T-helper 22 cell (primary cell): ENCODE measurements at places on chromosomes 2 and 18.

DNA sequence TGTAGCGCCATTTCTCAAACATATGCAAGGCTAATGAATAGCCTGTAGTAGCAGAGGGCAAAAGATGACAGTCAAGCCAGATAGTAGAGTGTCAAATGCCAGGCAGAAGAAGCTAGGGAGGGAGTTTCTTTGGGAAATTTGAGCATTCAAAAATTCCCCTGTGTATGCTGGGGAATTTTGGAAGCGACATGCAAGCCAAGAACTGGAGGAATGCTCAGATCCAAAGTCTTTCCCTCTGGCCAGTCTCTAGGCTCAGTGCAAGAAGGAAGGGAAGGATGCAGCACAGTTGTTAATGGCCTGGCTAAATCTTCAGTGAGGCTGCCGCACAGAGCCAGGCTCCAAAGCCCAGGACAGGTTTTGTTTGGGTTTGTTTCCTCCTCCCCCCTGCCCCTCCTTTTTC is 59.9 kb downstream of the ATP9B start:
- DNase-seq = no peak

GRCh38 chr2:238254095-238254723 is 14.4 kb upstream of the HES6 start:
- DNase-seq = no peak

DNA sequence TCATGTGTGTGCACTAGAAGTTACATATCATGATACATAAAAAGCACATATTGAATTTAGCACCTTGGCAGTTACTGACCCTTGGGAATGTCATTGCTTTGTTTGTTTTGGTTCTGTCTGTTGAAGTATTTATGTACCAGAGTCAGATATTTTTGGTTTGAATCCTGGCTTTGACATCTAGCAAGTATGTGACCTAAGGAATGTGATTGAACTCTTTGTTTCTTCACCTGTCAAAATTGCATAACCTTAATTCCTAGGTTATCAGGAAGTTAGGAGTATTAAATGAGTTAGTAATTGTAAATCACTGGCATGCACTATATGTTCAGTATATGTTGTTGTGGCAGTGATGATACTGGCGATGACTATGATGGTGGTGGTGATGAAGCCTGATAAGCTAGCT is 1003.5 kb upstream of the NRXN1 start:
- DNase-seq = no peak

GRCh38 chr2:105426626-105427292 is 27.9 kb upstream of the FHL2 start:
- DNase-seq = no peak

GRCh38 chr2:201707753-201708152 is 9.3 kb upstream of the MPP4 start:
- DNase-seq = no peak

DNA sequence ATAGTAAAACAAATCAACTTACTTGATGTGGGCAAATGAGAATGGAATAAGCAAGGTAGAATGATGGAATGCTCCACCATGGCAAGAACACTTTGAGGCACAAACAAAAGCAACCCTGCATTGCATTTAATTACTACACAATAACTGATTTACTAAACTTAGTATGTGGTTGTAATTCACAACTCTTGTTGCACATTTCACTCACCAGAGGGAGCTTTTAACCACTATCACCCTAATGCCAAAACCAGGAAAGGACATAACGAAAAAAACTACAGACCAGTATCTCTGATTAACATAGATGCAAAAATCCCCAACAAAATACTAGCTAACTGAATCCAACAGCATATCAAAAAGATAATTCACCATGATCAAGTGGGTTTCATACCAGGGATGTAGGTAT is 659.8 kb downstream of the CPS1 start:
- no peak for DNase-seq

DNA sequence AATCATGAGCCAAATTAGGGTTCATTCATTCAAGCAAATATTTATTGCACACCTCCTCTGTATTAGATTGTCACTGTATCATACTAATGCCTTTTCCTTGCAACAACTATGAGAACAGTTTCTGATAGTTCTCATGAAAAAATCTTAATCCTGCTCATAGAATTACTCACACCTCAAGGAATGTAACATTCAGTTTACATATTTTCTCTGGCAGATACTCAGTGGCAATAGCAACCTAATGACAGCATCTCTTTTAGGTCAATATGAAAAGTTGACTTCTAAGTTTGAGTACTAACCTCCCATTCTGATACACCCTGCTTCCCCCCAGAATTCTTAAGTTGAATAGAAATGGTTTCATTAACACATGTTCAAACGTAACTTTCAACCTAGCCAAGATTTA is 132.0 kb downstream of the VWC2L start:
- no peak for DNase-seq

- DNase-seq = no peak
These were observed 3.7 kb upstream of the LIMS2 start for GRCh38 chr2:127678991-127679390.

DNA sequence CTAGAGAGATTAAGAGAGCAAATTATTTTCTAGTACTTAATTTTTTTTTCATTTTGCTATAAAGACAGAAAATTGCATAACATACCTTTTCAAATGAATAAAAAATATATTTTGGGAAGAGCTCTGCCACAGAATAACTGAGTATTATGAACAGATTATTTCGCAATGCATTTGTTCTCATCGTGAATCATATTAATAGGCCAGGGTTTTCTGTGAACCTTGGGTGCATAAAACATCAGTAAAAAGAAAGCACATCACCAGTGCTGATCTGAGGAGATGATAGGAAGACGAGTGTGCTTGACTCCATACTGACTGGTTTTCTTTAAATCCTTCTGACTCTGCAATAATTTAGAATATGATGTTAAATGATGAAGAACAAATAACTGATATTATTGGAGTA is 409.1 kb downstream of the CPS1 start:
- DNase-seq = no peak

DNA sequence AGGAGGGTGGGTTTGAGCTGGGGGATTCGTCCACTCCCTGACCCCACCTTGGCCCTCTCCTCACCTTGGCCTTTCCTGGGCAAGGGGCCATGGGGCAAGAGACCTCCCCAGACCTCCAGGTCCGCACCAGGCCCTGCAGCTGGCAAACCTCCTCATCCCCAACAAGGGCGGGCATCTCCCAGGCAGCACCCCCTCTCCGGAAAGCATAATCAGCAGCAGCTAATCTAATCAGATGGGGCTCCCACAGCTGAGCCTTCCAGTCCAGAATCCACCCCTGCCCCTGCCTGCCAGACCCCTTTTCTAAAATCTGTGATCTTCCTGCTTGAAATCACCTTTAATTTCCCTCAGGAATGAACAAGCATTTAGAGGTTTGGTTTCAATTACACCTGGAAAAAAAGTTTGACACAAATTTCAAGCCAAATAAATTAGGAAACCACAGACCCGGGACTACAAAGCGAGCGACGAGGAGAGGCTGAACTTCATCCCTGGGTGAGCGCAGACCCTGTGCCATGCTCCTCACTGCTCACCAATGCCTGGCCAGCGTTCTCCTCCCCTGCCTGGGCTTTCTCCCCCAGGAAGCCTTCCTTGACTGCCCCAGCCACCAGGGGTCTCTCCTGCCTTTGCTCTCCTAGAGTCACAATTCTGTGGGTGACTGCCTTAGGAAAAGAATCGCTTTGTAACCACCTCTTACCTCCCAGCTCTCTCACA is 143.0 kb upstream of the MYCN start:
- DNase-seq = no peak

GRCh38 chr2:75342504-75343175 is 143.3 kb upstream of the TACR1 start:
- no peak for DNase-seq

DNA sequence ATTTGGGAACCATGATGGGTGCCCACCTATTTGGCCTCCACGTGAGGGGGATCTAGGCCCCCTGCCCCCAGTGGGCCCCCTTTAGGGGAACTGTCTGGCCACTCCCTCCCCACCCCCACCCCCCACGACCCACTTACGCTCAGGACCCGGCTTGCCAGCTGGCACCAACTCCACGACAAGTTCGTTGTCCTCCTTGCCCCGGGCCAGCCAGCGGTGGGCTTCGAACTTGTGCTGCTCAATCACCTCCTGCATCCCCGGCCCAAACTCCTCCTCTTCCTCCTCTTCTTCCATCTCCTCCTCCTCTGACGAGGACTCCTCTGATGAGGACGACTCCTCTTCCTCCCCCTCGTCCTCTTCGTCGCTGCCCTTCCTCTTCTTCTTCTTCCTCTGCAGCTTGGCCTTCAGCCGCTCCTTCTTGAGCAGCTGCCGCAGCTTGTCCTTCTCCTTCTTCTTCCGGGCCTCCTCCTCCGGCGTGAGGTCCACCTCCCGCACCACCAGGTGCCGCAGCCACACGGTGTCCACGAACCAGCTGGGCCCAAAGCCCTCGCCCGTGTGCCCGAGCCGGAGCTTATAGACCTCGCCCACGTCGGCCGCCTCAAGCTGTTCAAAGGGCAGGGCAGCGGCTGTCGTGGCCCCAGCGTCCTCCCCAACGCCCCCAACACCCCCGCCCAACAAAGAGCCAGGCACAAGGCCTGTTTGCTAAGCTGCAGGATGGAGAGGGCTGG is 96.9 kb downstream of the LOXHD1 start:
- no peak for DNase-seq

DNA sequence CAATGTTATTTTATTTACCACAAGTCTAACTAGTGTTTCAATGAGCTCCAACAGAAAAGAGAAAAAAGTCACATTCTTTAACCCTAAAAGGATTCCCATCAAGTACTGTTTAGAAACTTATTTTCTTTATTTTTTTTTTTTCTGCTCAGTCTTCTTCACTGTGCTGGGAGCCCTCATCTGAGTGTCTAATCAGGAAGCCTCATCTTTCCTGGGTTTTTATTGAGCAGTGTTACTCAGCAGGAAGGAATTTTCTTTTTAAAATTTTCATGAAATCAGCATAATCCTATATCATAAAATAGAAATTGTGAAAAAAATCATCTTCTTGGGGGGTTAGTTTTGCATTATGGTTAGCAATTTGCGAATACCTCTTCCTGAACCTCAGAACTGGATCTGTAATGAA is 453.8 kb downstream of the CDH2 start:
- DNase-seq = no peak

DNA sequence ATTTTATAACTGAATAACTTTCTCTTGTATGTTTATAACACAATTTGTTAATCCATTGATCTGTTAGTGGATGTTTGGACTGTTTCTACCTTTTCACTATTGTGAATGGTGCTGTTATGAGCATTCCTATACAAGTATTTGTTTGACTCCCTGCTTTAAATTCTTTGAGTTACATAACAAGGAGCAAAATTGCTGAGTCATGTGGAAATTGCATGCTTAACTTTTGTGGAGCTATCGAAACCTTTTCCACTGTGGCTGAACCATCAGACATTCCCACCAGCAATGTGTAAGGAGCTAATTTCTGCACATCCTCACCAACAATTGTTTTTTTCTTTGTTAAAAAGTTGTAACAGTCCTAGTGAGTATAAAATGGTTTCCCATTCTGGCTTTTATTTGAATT is 415.5 kb downstream of the CBLN2 start:
- DNase-seq = no peak

DNA sequence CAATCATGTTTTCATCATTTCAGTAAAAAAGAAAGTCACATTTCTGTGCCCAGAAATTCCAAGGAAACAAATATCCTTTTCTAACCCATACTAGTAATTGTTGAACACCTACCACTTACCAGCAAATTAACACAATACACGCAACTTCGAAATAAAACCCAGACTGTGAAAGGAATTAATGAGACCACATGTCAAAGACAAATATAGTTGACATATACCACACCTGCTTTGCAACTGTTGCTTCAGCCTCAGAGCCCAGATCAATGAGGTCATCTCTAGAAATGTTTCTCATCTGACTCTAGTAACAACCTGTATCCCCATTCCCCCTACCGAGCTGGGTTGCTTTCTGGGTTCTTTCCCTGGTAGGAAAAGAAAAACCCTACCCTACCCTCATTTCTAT is 52.6 kb downstream of the TRIP12 start:
- DNase-seq = no peak

- no peak for DNase-seq
These were observed 213.9 kb downstream of the ANAPC1 start for GRCh38 chr2:111669928-111670695.

DNA sequence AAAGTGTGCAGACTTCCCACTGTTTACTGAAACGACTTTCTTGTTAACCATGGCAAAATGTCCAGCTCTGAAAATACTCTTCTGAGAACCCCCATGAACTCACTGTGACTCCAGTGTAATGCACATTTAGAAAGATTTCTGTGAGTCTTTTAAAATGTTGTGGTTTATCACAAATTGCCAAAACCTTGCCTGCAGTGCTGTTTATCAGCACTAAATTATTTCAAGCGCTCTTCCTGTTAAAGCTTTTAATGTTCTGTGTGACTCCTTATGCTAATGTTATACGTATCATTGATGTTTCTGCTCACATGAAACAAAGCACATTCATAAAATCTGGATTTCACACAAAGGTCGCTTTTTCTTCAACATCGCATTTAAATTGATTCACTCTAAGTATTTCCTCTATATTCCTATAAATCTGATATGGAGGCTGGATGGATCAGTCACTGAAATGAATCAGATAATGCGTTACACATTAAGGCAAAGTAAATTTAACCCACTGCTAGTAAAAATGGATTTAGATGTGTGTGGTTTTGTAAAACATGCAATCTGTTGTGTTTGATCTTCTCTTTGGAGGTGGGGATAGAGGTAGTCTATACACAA is 521.2 kb downstream of the NYAP2 start:
- no peak for DNase-seq

DNA sequence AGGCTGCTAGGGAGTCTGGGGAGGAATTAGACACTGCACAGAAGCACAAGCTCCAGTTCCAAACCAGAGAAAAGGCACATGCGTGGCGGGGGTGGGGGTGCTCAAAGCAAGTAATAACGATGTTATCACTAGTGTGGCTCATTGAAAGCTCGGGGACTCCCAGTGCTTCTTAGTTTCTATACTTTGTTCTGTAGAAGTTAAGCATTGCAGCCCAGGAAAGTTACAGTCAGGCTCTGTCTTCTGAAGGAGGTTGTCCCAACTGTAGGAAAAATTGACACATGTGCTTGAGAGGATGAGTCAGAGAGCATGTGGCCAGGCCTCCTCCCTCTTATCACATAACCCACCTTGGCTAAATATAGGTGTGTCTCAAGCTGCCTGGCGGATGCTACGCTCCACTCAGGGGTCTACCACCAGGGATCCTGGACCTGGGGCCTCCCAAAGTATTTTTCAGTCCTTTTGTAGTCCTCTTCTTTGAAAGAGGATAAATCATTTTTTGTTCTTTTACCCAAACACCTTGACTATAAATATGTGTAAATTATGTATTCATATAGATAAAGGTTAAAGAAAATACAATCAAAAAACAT is 3.8 kb downstream of the GALNT5 start:
- DNase-seq = no peak

- no peak for DNase-seq
These were observed 7.4 kb upstream of the HES6 start for GRCh38 chr2:238247002-238247822.

DNA sequence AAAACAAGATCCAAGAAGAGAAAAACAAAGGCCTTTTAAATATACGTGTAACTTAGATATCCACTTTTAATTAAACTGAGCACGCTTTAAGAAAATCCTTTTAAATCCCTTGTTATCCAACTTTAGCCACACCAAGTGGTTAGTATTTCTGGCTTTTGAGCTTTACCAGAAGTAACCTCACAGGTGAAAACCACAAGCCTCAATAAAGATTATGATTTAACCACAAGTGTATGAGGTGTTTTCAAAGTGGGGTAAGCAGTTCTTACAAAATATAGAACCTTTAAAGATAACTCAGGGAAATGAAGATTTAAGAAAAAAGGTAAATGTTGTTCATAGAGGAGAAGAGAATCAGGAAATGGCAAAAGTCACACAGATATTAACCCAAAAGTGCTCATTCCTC is 58.4 kb upstream of the CDCA7 start:
- DNase-seq = no peak
